ENCODE measurements at places on chromosomes 11 and 22.

DNA sequence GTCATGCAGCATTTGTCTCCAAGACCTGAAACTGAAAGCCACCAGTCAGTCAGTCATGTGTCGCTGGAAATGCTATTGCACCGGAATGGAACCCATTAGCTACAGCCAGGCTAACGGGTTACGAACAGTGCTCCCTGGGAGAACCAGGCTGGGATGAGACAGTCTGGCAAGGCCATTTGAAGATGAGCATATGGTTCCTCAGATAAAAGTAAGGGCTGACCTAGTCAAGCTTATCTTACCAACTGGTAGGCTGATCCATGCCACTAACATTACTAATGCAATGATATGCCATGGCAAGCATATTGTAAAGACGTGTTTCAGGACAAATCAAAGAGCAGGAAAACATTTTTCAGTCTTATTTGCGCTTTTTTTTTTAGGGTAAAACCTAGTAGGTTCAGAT is 28.4 kb downstream of the NAP1L4 start:
- no peak for DNase-seq

DNA sequence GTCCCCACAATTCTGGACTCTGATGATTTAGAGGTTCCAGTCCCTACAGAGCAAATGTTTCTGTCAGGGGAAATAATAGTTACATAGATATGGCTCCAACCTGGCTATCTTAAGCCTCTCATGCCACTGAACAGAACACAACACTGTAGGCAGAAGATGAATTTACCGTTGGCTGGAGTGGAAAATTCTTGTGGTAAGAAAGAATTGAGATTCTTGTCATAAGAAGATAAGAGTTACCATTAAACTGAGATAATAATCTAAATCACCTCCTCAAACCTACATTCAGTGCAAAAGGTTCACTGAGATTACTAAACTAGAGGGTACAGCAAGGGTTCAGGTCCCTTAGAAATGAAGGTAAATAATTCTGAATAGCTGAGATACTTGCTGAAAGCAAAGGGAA is 10.1 kb upstream of the NAALAD2 start:
- DNase-seq = peak; percentile 17

- DNase-seq = no peak
These were observed 34.5 kb downstream of the WT1 start for GRCh38 chr11:32400670-32401369.

DNA sequence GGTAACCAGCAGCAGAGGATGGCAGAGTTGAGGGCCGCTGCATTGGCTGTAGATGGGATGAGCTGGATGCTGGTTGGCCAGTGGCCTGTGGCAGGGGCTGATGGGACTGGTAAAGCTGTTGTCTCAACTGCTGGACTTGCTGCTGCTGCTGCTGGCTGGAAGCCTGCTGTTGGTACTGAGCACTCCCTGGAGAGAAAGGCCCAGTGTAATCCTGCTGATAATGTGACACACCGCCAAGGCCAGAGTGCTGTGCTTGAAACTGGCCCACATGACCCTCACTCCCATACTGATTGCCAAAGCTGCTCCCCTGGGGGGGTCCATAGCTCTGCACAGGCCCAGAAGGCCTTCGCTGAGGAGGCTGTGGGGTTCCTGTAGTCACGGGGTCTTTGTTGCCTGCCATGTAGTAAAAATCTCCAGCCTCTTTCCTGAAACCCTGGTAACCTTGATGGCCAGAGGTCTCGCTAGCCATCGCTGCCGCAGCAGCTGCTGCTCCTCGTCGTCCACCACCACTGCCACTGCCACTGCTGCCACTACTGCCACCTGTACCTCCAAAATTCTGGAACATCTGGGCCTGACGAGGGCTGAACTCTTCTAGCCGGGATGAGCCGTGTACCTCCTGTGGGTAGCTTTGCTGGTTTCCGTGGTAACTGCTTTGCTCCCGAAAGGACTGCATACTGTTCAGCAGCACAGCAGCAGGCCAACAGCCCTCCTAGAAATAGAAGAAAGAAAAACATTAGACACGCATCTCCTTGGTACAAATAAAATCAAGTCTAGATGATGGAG is 55.6 kb downstream of the TCF20 start:
- no peak for DNase-seq

- no peak for DNase-seq
These were observed 2.0 kb upstream of the TP53I11 start for GRCh38 chr11:44952500-44953260.

DNA sequence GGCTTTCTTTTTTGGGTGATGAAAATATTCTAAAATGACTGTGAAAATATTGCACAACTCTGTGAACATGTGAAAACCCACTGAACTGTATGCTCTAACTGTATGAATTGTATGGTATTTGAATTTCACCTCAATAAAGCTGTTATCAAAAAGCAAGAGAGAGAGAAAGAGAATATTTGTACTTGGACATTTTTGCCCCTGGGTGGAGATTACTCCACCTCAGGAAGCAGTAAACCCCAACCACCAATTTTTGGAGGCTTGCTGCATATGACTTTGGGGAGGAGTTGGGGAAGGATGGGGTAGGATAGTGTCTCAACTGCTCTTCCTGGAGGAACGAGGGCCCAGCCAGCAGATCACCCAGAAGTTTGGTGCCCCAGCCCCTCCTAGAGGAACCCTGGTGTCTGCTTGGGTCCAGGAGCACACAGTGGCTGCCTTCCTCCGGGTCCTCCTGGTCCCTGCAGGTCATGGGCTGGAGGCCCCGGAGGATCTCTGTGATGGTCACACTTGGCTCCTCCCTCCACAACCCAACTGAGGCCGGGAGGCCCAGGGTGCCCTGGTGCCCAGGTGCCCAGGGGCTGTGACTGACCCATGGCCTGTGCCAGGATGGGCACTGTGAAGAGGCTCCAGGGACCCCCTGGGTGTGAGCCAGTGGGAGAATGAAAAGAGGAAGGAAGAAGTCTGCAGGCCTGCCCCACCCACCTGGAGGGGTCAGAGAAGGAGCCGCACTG is 15.3 kb upstream of the PICK1 start:
- no peak for DNase-seq

DNA sequence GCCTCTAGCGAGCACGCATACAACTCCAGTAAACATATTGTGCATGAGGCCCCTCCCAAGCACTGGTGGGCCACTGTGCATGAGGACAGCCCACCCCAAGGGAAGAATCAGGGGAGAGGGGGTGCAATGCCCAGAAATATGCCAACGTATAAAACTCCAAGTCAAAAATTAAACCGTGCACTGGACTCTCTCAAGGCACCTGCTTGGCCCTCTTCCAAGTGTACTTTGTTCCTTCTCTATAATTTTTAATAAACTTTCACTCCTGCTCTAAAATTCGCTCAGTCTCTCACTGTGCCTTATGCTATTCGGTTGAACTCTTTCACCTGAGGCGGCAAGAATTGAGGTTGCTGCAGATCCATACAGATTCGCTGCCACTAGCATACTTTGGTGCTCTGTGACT is 465.3 kb upstream of the TENM4 start:
- no peak for DNase-seq

GRCh38 chr22:19641254-19641982 is 72.9 kb upstream of the SEPTIN5 start:
- no peak for DNase-seq

DNA sequence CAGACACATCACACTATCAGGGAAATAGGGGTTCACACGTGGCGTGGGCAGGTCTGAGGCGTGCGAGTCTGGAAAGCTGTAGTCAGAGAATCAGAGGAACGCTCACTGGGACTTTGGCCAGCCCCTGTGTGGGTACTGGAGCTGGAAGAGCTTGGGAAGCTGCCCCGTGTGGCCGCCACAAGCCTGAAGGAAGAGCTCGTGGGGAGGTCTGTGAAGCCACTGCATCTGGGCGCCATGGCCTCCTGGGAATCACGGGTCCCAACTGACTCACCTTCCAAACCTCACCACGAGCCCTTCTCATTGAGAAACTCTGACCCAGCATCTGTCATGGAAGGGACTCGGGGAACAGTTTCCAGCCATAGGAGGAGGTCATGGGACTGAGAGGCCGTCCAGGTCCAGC is 5.9 kb upstream of the MRGPRF start:
- no peak for DNase-seq

GRCh38 chr11:111379602-111380136 is 594 bp upstream of the POU2AF1 start:
- DNase-seq = no peak

DNA sequence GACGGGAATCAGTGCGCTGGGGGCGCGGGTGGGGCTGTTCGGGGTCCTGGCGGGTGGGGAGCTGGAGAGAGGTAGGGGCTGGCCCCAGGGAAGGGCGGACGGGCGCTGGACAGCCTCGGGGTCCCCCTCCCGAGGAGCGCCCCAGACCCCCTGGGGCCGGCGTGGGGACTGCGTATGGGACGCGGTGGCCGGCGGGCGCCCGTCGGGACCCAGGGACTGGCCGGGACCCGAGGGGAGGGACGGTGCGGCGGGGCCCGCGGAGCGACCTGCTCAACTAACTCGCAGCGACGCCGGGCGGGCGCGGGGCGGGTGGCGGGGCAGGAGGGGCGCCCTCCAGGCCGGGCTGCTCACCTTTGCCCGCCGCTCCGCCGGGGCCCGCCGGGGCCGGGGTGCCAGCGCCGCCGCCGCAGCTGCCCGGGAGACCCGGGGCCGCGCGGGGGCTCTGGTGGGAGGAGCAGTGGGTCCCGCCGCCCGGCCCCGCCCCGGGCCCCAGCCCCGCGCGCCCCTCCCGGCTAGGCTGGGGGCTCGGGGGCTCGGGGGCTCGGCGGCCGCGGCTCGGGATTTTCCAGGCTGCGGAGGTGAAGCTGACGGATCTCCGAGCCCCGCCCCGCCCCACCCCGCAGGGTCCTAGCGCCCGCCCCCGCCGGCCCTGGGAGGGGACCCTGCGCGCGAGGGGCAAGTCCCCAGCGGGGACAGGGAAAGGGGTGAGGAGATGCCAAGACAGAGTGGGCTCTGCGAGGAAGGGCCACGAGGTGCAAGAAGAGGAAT is 12.3 kb downstream of the STARD10 start:
- DNase-seq = no peak

- DNase-seq = peak; percentile 95
These were observed 64.5 kb upstream of the PHOX2A start for GRCh38 chr11:72308226-72309073.

- no peak for DNase-seq
These were observed 408.3 kb upstream of the CADM1 start for GRCh38 chr11:115912484-115912945.

GRCh38 chr22:46071451-46072109 is 78.7 kb upstream of the PPARA start:
- peak; percentile 51 for DNase-seq

DNA sequence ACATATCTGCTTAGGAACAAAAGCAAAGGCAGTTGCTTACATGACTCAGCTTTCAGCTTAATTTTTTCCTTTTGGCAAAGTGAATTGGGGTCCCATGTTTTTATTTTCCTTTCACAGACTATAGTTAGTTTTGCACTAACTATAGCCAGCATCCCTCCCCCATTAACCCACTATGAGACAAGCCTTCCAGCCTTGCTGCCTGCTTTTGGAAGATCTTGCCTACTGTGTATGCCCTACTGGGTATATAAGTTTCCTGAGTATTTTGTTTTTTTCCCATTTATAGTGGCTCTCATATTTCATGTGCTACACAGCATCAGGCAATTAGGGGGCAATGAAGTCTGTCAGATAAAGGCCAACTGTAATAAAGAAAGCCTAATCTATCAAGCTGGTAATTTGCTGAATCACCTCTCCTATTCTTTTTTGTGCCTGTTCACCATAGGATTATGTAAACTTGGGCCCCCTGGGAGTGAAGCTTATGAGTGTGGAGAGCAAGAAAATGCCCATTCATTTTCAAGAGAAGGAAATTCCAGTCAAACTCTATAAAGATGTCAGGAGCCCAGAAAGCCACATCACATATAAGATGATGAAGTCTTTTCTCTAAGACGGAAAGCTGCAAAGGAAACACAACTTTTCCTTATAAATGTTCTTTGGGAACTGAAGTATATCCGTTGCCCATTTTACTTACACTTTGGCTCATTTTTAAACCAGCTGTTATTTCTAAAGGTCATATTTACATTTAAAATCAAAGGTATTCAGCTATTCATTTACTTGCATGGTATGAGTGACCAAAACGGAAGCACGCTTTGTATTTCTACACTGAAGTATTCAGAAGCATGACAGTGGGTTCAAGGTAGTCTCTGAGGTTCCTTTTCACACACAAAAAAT is 64.0 kb downstream of the CCDC83 start:
- no peak for DNase-seq

DNA sequence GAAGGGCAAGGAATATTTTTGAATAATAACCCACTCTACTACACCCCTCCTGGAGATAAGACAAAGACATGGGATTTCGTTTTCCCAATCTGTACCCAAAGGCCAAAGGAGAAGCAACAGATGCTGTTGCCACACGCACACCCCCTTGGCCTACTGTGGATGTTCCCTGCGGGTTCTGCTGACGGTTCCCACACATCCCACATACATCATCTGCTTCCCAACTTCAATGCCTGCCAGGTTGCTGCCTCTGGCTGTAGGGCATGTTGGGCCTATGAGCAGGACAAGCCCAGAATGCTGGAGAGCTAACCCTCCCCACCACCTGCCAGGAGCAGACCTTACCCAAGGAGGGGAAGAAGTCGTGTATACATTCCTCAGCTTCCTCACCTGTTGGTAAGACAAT is 13.6 kb upstream of the RBFOX2 start:
- no peak for DNase-seq

GRCh38 chr11:66002648-66003225 is 434 bp downstream of the BANF1 start:
- no peak for DNase-seq

DNA sequence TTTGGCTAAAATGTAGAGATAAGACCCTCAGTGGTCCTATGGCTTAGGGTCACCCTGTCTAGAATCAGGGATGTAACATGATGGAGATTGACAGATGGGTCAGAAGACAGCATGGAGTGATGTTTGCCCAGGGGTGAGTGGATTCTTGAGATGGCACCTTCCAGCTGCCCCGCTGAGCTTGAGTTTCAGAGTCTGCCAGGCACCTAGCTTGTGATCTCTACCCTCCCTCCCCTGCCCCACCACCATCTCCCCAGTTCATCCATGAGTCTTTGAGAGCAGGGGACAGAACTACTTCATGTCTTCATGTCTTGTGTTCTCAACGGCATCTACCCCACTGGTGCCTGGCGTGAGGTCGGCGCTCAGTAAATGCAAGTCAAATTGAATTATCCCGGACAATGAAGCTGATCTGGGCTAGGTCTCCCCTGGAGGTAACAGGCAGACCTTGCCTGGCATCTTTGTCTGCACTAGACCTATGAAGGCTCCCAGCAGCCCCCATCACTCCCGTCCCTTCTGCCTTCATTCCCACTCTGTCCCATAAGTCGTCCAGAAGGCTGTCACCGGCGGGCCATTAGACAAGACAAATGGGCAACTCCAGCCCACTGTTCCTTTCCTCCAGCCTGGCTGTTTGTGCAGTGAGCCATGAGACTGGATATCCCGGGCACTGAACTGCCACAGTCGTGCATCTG is 239.2 kb upstream of the TBCEL start:
- DNase-seq = no peak

DNA sequence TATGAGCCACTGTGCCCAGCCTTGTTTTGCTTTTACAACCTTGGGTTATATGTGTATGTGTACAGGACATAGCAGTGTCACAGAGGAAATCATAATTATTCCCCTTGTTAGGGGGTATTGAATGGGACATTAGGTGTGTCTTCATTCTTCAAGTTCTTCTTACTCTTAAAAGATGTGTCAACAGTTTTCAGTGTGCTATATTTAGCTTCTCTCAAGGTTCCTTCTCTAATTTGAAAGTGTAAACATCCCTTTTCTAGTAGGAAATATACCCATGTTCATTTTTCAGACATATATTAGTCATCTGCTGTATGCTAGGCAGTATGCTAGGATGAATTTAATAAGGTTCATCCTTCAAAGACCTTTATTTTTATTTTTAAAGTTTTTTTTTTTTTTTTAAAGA is 17.1 kb downstream of the PCF11 start:
- no peak for DNase-seq

Measured in non-pigmented ciliary epithelial cell (primary cell).